NCI-H1694 (cell line): ENCODE measurements at places on chromosomes 2 and 18.
A peak's percentile ranks its signal among the peaks of the same experiment; 100 is the strongest.

DNA sequence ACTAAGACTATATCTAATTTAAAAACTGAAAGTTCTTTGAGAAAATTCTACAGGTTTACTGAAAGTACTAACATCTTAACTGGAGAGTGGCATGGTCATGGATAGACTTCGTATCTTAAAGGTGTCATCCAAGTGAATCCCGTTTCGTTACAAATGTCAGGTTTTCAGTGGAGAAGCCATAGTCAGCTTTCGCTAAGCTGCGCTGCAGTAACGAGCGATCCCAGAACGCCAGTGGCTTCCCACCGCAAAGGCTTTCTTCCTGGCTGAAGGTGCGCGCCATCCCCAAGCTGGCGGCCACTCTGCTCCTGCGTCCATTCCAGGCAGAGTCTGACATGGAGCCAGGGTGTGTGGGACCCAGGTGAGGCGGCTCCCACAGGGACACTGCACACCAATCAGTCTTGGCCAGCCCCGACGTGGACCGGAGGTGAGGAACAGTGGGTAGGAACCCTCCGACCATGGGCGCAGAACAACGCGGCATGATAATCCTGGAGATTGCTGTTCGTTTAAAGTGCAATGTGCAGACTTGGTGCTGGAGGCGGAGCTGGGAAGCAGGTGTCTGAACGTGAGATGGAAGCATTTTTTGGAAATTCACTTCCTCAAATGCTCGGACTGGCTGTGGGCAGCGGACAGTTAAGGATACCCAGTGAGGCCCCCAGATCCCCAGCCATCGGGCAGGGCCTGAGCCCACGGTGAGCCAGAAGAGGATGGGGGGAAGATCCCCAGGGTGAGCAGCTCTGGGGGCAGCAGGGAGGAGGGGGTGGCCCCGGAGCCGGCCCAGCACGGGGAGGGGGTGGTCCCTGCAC is 27.8 kb upstream of the KCNG2 start:
- no peak for DNase-seq

GRCh38 chr2:12043131-12043530 is 296.7 kb downstream of the LPIN1 start:
- no peak for DNase-seq

DNA sequence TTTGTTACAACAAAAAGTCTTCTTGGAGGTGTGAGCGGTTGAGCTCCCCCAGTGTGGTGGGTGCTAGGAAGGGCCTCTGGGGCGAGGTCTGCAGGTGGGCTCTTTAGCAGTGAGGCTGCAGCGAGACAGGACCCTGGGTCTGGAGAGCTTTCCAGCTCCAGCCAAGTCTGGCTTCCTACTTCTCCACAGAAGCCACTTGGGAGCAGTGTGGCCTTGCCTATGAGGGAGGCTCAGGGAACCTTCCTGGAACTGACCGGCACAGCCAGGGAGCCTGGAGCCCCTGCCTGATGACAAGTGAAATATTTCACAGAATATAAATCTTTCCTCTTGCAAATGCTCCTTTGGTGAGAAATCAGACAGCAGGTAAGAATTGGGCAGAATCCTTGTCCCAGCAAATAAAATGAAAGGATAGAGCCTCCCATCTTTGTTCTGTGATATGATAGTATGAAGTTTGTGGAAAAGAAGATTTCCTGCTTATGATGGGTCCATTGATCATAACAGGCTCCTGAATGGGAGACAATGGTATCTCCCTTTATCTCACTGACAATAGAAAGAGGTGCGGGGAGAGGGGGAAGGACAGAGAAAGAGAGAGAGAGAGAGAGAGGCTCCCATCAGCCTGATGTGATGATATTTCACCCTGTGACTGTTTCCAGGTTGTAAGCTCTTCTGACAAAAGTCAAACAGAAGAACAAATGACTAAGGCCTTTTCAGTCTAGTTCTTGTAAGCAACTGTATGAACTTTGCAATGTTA is 289.8 kb upstream of the SPRED2 start:
- peak; percentile 9 for DNase-seq

GRCh38 chr2:152577579-152577978 is 139.7 kb downstream of the PRPF40A start:
- DNase-seq = no peak

DNA sequence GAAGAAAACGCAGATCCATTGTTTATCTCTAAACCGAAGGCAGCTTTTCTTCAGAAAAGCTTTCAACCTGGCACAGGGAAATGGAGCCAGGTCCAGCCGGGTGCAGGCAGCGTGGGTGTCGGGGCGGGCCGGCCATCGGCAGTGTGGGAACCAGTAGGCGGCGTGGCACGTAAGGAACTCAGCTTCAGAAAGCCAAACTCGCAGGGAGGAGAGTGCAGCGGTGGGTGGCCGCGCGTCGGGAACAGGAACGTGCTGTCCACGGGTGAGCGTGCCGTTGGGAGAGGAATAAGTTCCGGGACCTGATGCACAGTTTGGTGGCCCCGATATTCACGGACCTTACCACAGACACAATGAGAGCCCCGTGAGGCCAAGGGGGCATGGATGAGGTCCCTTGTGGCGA is 270.4 kb downstream of the TWIST2 start:
- no peak for DNase-seq

GRCh38 chr2:12890481-12890991 is 173.8 kb downstream of the TRIB2 start:
- no peak for DNase-seq

- no peak for DNase-seq
These were observed 84.7 kb downstream of the RBMS1 start for GRCh38 chr2:160408959-160409291.

DNA sequence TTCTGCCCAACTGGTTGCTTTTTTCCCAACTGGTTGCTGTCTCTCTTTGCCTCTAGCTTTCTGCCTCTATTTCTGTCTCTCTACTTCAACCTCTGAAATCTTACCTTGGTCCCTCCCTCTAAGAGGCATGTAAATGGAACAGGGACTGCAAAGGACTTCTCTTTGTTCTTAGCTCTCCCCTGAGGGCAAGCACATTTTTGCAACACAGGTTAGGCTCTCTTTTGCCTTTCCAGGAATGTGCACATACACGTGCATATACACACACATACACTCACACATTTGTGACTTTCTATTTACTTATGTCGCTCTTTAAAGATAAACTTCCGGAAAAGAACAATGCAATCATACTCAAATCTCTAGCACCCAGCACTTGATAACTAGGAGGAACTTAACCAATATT is 262.6 kb upstream of the DDX18 start:
- no peak for DNase-seq

DNA sequence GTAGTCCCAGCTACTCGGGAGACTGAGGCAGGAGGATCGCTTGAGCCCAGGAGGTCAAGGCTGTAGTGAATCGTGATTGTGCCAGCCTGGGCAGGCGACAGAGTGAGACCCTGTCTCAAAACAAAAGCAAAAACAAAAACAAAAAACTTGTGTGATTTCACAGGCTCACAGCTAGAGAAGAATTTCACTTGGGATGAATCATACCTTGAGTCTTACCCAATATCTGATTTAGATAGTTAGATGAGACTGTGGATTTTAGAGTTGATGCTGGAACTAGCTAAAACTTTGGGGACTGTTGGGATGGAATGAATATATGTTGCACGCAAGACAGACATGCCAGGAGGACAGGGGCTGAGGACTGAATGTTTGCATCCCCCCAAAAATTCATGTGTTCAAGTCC is 4.4 kb downstream of the ANKRD29 start:
- DNase-seq = no peak

- no peak for DNase-seq
These were observed 58.9 kb upstream of the TEX51 start for GRCh38 chr2:126839796-126840195.

- DNase-seq = no peak
These were observed 135.8 kb upstream of the FN1 start for GRCh38 chr2:215571689-215572088.

DNA sequence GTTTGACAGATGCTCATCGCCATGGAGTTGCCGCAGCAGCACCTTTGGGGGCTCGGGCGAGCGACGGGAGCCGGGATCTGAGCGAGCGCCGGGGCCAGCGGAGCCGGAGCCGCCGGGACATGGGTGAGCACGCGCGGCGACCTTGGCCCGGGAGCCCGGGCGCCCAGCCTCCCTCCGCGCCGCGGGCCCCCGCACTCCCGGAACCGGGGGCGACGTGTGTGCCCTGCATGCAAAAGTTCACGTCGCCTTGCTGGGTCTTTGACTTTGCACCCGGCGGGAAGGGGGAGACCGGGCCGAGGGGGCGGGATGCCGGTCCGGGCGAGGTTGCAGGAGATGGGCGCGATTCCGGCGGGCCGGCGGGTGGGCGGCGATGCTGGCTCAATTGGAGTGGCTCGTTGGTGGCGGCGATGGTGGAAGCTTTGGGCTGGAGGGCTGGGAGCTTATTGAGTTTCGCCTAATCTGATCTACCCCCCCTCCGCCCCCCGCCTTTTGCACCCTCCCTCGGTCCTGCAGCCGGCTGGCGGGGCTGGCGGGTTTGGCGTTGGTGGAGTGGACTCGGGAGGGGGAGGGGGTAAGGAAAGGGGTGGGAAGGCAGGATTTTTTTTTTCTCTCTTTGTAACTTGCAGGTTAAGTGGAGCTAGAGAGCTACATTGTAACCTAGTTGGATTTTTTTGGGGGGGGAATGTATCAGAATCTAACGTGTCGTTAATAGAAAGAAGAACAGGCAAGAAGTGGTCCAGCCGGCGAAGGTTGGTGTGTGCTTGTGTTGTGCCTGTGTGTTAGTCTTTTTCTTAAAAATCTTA is at the start of gene SETBP1:
Gene SETBP1, plus strand, starts transcription at position 616 of the 803 bp plus-strand sequence. CDS start 20,459 bp downstream, outside the sequence.
- DNase-seq = peak; percentile 59

- no peak for DNase-seq
These were observed 134.5 kb downstream of the LRRTM1 start for GRCh38 chr2:80169811-80170594.

GRCh38 chr2:1306014-1306686 is 107.1 kb upstream of the TPO start:
- DNase-seq = no peak

- no peak for DNase-seq
These were observed 225.5 kb downstream of the AGAP1 start for GRCh38 chr2:235719146-235719942.

DNA sequence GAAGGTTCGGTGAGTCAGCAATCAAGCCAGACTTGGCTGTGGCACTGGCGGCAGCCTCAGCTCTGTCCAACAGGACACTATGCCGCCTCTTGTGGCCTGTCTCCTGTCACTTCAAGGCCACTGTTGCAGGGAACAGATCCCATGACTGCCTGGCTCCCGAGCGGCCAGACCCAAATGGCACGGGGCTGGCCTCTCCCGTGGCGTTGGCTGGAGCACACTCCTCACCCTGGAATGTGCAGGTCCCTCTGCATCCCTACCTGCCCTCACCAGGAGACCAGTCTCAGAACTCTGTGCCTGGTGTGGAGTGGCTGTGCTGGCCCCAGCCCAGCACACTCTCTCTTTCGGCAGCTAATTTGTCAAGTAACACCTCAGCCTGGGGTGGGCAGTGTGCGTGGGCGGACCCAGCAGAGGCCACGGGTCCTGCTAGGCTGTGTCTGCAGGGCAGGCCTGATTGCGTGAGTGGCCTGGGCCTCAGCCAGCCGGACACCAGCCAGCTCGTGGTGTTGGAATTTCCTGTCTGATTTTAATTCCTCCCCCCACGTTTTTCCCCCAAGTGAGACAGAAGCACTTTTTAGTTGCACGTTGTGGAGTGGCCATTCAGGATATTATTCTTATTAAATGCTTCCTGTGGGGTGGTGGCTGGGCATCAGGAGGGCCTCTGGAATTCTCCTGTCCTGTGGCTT is 179.3 kb downstream of the GLI2 start:
- DNase-seq = no peak

GRCh38 chr18:32152705-32153448 is 37.0 kb upstream of the MEP1B start:
- DNase-seq = no peak

DNA sequence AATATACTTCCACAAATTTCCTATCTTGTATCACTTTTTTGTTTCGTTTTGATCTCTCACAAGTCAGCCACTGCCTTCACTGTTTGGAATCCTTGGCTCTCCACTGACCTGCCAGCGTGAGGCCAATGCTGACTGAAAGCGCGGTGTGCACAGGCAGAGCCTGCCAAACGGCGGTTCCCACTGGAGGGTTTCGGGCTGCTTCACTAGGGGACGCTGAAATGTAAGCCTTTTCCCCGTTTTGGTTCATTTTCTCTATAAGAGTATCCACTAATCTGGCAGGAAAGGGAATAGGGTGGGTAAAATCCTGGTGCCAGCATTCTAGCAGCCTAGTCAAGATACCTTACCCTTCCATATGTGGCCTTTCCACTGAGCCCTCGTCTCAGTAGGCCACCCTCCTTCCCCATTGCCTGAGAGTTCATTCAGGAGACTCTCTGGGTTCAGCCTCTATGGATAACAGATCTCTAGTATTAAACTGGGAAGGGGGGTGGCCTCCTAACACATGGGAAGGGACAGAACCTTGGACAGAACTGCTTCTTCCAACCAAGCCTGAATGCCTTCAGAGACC is 91.5 kb downstream of the DYM start:
- DNase-seq = no peak

DNA sequence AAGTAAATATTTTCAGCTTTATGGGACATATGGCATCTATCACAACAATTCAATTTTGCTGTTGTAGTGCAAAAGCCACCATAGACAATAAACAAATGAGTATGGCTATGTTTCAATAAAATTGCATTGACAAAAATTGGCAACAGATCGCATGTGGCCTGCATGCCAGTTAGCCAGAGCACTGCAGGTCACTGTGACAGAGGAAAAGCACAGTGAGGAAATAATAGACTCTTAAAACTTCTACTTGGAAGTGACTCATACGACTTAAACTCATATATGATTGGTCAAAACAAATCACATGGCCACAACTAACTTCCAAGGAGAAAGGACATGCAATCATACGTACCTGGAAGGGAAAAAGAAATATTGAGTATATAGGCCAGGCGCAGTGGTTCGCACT is 44.4 kb downstream of the EXOC6B start:
- no peak for DNase-seq

DNA sequence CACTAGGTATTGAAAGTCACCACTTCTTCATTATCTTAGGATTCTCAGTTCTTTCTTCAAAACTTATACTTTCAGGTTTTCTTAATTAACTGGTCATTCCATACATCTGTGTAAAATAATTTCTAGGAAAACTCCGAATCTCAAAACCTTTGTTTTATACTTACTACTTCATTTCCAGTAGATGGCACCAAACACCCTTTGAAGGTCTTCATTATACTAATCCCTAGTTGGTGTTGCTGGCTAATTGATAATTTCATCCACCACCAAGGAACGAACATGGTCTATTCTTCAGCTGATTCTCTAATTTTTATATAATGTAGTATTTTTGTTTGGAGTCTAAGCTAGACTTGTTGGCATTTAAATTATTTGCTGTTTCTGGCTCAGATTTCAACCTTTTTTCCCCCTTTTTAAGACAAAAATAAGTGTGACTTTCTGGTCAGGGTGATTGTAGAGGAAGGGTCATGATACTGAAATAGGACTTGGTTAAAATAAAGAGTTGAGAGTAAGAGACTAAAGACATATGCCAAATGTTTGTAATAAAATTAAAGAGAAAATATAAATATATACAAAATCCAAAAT is 2.8 kb upstream of the MXD1 start:
- peak; percentile 46 for DNase-seq

GRCh38 chr18:32868406-32868805 is 95.6 kb upstream of the KLHL14 start:
- DNase-seq = no peak

- DNase-seq = no peak
These were observed 91.1 kb downstream of the ITSN2 start for GRCh38 chr2:24269265-24269664.

GRCh38 chr2:219041252-219041651 is at the start of gene CFAP65:
Gene CFAP65, minus strand, starts transcription at chr2:219041516. Its CDS starts 2,468 bp downstream, at chr2:219039048.
- DNase-seq = peak; percentile 32

- DNase-seq = no peak
These were observed 61.9 kb downstream of the RDH14 start for GRCh38 chr2:18498531-18498930.
